ENCODE measurements at places on chromosomes 5 and 9.
A peak's percentile ranks its signal among the peaks of the same experiment; 100 is the strongest.

- DNase-seq: no peak
Observed at GRCh38 chr5:107373549-107374263, 297.0 kb downstream of the EFNA5 start.

- DNase-seq: peak; percentile 70
Observed at GRCh38 chr5:159905496-159905895, 10.8 kb upstream of the ADRA1B start.

- peak; percentile 67 for DNase-seq
Observed at GRCh38 chr9:114271556-114272510, 51.1 kb upstream of the ORM1 start.

DNA sequence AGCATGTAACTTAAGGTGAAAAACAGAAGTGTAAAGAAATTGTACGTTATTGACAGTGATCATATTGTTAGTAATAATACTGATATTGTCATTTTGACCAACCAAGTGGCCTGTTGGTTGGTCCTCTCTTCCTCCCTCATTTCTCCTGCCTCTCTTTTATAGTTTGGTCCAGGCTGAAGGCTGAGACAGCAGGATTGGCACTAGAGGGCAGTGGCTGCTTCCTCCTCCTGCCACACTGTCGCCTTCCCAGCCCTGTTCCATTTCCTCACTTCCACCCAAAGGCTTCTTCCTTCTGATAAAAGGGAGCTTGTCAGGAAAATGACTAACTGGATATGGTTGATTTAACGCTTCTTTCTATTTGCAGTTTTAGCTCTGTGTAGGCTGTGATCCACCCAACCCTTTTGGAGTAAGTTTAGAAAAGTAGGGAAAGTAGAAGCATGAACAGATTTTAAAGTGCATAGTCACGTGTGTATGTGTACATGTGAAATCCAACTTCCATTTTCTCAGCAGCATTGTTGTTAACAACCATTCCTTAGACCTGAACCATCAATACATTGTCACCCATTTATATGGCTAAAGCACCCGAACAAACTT, 35.6 kb downstream of the PTCD2 start:
- DNase-seq: peak; percentile 42

GRCh38 chr5:117888688-117889087, 1099.7 kb downstream of the DTWD2 start:
- peak; percentile 3 for DNase-seq

GRCh38 chr9:110030632-110031031, 177.3 kb downstream of the C9orf152 start:
- DNase-seq: peak; percentile 20

- no peak for DNase-seq
Observed at GRCh38 chr5:92504346-92504745, 1076.7 kb downstream of the NR2F1-AS1 start.

DNA sequence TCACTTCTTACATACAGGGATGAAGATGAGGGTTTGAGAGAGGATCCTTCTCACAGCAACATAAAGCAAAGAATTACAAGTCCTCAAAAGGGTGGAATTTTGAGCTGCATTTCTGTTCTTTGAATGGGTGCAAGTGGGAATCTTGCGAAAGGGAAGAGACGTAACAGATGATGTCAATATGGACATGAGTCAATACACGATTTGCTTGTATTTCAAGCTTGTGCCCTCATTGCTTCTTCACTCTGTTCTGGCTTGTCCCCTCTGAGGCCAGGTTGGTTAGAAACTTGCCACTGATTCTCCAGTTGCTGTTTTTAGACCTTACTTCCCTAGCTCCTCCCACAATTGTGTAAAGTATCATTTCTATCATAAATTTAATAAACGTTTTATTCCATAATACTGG, 104.8 kb upstream of the CLINT1 start:
- DNase-seq: no peak

DNA sequence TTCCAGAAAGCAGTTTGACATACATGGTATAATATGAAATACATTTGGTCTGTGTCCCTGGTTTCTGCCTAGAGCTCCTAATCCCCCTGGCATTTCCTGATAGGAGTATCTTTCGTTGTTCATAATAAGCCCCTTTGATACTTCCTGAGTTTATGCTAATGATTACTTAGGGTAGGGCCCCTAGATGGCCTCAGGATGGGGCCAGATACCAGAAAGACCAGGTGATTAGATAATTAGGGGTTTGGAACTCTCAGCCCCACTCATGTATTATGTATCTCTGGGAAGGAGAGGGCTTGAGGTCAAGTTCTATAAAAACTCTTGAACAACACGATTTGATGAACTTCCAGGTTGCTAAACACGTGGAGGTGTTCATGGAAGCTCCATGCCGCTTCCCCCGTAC, 163.3 kb upstream of the ZNF608 start:
- no peak for DNase-seq

DNA sequence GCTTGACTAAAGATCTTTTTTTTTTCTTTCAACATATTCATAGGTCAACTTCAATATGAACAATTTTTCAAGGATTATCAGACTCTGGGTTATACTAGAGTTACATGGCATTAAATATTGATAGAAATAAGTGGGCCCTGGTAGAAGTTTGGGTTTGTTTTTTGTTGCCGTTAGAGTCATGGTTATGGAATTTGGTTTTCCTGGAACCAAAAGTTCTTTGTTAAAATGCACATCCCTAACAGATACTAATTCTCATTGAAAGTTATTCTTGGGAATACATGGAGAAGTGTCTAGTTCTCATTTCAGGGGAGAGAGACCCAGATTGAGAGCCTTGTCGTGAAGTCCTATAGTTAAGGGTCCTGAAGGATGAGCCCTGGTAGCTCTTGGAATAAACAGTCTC, 124.9 kb downstream of the FGF1 start:
- DNase-seq: peak; percentile 25
